ENCODE measurements at places on chromosomes 1 and 21.

DNA sequence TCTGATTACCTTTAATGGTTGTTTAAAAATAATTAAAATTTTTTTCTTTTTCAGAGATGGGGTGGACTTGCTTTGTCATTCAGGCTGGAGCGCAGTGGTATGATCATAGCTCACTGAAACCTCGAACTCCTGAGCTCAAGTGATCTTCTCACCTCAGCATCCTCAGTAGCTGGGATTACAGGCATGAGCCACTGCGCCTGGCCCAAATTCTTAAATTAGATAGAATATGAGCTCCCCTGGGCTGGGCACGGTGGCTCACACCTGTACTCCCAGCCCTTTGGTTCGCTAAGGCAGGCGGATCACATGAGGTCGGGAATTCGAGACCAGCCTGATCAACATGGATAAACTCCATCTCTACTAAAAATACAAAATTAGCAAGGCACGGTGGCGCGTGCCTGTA is 17.0 kb downstream of the CERS2 start:
- DNase-seq = no peak

GRCh38 chr1:6233376-6233775 is 2.4 kb downstream of the ICMT start:
- DNase-seq = no peak

DNA sequence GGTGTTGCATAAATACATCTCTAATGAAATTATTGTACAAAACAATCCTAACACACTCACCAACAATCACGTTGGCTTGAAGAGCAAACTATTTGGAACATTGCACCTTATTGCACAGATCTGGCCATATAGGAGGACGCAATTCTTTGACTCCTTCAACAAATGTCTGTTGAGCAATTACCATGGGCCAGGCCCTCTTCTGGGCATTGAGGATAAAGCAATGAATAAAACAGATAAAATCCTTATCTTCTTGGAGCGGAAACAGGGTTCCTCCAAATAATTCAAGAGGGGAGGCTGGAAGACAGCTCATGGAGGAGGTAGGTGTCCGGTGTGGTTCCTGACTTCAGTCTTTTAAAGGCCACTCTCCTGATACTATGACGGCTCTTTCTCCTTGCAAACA is 43.3 kb downstream of the PAX7 start:
- DNase-seq = no peak

- no peak for DNase-seq
These were observed 93.0 kb upstream of the TENT5C start for GRCh38 chr1:117512728-117513321.

- no peak for DNase-seq
These were observed 59.2 kb downstream of the NPHP4 start for GRCh38 chr1:5933050-5933449.

GRCh38 chr1:230863449-230863848 is 4.9 kb downstream of the C1orf198 start:
- peak; percentile 75 for DNase-seq

DNA sequence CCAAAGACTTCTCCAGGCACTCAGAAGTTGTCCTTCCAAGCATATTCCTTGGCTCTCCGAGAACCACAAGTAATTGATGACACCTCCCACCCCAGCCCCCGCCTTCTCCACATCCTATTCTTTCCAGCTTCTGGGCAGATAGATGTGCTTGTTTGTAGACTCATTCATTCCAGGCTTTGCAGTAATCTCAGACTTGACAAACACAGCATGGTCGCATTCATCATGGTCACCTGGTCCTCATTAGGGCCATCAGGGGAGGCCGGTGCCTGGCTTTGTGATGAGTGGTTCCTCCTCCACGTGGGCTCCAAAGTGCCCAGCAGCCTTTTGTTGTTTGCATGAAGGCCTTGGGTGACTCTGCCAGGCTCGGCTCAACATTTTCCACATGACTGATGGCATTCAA is 28.5 kb upstream of the KCNE2 start:
- DNase-seq = no peak

DNA sequence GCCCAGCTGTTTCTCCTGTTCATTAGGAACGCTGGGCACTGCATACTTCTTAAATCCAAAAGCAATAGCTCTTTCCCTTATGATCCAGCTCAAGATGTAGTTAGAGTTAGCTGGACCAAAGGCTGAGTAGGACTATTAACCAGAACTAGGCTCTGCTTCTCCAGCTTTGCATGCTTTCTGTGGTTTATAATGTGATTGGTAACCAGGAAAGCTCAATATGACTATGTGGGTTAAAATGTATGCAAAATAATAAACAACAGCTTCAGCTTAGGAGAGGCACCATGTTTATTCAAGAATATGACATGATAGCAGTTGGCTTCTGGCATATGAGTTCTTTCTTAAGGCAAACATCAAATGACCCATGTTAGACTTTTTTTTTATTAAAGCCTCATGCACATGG is 73.8 kb downstream of the LYPLAL1 start:
- no peak for DNase-seq

DNA sequence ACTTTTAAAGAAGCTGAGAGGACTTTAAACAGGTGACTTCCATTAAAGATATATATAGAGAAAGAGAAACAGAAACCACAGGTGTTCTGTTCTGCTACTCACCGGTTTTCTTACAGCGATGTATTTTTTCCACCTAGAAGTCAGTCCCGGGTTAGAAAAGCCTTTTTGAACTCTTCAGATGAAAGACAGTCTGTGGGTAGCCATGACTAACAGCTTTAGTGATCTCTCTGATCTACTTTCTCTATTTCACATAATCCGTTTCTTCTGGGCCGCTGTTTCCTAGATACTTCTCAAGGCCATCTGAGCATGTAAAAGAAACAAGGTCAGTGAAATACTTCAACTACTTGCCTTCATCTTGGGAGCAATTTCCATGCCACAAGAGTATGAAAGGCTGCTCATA is 25.1 kb downstream of the WDR64 start:
- DNase-seq = no peak

DNA sequence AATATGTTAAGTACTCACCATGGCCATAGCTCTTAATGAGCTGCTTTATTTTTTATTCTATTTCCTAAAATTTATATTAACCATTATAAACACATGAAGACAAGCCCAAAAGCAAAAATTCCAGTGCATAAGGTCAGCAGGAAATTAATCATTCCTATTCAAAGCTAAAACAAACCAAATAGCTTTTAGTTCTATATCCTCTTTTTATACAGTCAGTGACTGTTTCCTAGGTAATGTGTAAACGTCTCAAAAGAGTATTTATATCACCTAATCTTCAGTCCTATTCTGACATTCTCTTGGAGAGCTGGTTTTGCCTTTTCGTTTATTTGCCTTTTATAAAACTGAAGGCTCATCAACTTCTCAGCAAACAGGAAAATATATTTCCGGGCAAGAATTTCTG is 4.2 kb downstream of the GOLPH3L start:
- DNase-seq = no peak

DNA sequence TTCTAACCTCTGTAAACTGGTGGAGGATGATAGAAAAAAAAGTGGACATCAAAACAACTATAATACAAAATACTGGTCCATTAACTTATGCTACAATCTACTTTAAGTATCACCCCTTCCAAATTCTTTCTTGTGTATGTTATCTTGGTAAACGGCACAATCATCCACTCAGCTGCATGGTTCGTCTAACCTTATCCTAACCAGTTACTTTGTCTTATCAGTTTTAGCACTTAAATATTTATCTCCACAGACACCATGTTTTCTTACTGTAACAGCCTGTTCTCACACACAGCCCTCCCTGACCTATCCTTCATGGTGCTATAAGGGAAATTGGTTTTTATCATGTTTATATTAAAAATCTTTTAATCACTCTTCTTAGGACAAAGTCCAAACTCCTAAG is 157.2 kb downstream of the PTGER3 start:
- DNase-seq = no peak

DNA sequence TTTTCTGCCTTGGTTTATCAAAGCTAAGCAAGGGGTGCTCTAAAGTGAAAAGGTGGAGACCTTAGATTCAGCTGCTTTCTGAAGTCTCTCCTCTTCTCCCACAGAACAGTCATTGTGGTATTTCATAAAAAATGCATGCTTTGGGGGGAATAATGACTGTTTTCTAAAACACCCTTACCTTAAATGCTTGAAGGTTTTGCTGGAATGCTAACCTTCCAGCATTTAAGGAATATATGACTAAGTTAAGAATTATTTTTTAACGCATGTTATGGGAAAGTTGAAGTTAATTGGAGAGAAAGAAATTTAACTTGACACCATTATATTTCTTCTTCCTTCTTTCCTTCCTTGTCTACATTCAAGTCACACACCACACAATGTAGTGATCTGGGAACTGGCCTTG is 162.5 kb downstream of the ROR1 start:
- DNase-seq = no peak

GRCh38 chr1:24973315-24973714 is 43.2 kb upstream of the RUNX3 start:
- DNase-seq = no peak

GRCh38 chr1:21027805-21028204 is 148.9 kb downstream of the EIF4G3 start:
- DNase-seq = no peak

DNA sequence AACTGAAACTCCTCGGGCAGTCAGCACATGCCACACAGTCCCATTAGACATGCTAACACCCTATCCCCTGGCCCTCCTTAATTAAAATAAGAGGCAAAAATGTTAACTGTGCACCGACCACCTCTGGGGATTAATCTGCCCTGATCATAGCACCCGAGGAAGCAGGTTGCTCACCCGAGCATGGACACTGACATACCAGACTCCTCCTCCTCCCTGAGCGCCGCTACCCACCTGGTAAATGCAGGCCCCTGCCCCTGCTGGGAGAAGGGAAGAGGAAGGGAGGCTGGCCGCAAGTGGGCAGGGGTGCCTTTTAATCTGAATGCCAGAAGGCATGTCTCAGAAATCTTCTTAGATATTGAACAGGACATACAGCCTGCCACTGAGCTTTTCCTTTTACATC is 360.9 kb downstream of the RRAGC start:
- DNase-seq = no peak

- no peak for DNase-seq
These were observed 125.2 kb upstream of the GALNT2 start for GRCh38 chr1:229941831-229942230.
